CD8-positive, alpha-beta T cell (primary cell): ENCODE measurements at places on chromosomes 6 and 20.

DNA sequence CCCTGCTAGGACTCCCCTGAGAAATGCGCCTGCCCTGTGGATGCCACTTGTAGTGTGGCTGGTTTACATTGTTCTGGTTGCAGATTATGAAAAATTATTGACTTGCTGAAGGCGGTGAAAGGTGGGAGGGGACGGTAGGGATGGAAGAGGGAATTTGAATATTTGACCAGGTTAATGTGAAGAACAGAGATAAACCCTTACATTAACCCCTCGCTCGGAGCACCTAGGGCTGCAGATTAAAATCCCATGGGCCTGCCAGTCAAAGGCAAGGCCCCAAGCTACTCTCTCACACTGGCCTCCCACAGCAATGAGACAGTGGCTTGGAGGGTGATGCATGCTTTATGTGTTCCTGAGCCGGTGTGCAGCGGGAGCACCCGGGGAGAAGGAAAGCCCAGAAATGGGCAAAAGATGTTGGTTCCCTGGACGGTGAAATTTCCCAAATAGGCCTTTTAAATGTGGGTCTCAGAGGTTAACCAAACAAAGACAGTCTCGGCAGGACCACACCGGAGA, 2.5 kb downstream of the FOXF2 start:
- DNase-seq: no peak

DNA sequence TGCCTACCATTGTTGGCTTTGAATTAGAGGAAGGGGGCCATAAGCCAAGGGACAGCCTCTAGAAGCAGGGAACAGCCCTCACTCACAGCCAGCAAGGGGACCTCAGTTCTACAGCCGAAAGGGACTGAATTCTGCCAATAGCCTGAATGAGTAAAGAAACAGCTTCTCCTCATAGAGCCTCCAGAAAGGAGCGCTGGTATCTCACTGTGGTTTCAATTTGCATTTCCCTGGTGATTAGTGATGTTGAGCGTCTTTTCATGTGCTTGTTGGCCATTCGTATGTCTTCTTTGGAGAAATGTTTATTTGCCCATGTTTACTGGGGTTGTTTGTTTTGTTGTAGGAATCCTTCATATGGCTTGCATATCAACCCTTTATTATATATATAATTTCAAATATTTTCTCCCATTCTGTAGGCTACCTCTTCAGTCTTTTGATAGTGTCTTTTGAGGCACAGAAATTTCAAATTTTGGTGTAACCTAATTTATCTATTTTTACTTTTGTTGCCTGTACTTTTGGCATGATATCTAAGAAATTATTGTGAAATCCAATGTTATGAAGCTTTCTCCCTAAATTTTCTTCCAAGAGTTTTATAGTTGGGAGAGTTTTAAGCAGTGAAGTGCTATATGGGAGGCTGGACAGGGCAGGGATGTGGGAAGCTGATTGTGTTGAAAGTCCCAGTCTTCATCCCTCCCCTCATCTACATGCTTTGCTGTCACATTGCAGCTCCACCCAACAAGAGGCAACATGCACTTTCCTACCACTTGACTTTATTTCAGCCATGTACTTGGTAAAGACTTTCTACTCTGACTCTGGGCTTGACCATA, 82.3 kb upstream of the SHLD1 start:
- no peak for DNase-seq

DNA sequence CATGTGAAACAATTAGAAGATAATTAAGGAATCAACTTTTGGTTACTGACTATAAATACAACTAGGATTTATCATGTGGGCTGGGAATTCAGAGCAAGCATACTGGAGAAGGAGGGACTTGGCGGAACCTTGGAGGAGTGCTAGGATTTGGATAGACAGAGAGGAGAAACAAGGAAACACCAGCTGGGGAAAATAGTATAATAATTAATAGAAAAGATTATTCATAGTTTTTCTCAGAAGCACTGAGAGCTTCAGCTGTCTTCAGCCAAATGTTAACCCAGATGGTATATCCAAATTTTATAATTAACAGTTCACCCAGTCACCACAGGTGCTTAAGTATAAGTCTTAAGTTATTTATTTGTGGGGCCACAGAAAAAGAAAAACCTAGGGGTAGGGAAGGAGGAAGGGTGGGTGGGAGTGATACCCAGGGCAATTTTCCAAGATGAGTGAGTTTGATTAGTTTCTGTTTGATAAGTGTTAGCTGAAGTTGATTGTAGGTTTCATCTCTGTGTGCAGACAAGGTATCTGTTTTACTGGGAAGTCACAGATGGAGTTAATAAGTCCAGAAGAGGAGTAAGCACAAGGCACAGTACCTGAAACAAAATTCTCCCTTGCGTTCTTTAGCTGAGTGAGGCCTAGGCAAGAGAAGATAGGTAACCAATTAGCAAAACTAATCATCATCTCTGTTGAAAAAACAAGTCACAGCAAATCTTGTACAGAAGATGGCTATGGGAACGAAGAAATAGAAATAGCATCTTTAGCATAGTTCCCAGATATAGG, 175.5 kb downstream of the TFAP2B start:
- no peak for DNase-seq

GRCh38 chr6:147161253-147161973, 42.8 kb upstream of the STXBP5 start:
- no peak for DNase-seq

DNA sequence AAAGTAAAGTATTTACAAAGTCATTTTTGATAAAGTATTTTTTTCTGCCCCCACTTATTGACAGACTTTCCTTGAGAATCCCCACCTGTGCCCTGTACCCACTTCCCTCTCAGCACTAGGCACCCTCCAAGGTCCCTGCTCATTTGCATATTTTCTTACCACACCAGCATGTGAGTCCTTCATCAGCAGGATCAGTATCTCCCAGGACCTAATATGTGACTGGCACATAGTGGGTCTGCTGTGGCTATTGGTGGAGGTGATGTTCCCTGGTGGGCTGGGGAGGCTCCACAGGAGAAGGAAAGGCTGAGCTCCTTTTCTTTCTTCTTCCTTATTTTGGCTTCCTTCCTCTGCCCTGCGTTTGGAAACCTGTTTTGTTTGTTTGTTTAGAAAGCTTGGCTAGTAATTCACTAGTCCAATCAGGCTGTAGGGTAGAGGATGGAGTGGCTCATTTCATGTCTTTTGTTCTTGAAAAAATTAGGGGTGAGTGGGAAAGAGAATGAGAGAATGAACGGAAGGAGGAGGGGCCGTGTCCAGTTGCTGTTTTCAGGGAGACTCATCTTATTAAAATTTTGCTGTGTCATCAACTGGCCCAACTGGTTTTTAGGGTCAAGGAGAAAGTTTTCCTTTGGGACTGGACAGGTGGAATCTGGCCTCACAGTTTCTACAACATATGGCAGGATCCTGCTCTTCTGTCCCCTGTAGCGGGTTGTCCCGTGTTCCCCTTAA, 2.8 kb upstream of the RNF24 start:
- no peak for DNase-seq

DNA sequence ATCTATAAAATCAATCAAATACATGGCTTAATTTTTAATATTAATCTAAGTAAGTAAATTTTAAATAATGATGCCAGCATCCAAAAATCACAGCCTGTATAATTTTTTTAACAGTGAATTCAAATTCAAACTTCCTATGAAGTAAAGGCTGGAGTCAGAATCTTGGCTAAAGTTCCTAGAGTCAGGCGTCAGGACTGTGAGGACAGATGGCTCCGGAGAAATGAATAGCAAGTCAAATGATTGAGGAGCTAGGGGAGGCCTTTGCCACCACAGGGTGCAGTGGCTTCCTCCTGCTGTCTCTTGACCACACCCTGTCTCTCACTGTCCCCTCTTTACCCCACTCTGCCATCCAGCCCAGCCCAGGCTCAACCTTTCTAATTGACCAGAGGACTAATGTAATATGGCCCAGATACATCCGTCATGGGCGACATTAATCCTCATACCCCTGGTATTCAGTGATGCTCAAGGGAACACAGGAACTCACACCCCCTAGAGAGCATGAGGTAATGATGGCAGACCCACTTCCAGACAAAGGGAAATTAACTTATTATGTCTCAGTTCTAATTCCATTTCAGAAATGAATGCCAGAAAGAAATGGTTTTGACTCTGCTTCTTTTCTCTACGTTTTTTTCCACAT, 53.4 kb downstream of the OPRM1 start:
- DNase-seq: no peak

- no peak for DNase-seq
These were observed 170.2 kb upstream of the PMEPA1 start for GRCh38 chr20:57879779-57880570.

DNA sequence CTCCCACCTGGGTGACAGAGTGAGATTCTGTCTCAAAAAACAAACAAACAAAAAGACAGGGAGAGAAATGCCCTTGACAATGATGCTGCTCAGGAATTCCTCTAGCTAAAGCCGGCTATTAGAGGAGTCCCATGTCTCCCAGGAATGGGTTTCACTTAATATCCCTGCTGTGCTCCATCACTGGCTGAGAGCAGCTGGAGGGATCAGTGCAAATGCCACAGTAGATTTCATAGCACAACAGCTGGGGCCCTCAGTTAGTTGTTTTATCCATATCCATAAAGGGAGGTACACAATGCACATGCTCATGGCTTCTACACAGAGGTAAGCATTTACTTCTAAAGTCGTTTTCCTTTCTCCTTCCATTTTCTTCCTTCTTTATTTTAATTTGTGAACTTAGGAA, 742.0 kb upstream of the POU3F2 start:
- DNase-seq: no peak

DNA sequence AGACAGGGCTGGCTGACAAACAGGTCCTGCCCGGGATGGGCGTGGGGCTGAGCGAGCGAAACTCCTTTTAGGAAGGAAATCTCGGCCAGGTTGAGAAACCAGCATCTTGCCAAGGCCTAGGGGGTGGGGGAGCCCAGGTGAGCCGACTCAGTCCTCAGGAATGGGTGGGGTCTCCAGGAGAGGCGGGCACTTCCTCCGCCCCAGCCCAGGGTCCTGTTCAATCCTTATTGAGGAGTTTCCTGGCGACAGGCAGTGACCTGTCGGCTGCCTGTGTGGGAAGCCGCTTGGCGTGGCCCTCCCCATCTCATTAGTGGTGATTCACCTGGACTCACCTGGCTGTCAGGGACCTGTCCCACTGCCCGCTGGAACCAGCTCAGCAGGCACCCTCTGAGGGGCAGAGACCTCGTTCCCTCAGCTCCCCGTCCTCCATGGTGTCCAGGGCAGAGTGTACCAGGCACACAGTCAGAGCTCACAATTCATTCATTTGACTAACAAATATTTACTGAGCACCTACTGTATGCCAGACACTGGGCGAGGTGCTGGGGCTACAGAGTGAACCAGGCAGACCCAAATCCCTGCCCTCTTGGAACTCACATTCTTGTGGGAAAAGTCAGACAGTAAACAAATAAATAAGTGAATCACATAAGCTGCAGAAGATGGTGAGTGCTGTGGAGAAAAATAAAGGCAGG, 51.1 kb downstream of the FGD2 start:
- DNase-seq: no peak
